Left ventricle myocardium inferior (tissue), 1 donor: ENCODE measurements at places on chromosomes 3 and 15. TPM values are rescaled to one million over a fixed set of nuclear protein-coding genes. Genes with fewer than 3 reads are reported as not detected.

Gene TRPM1
- total RNA-seq = not detected

Gene SLC28A2
- total RNA-seq = not detected

DNA sequence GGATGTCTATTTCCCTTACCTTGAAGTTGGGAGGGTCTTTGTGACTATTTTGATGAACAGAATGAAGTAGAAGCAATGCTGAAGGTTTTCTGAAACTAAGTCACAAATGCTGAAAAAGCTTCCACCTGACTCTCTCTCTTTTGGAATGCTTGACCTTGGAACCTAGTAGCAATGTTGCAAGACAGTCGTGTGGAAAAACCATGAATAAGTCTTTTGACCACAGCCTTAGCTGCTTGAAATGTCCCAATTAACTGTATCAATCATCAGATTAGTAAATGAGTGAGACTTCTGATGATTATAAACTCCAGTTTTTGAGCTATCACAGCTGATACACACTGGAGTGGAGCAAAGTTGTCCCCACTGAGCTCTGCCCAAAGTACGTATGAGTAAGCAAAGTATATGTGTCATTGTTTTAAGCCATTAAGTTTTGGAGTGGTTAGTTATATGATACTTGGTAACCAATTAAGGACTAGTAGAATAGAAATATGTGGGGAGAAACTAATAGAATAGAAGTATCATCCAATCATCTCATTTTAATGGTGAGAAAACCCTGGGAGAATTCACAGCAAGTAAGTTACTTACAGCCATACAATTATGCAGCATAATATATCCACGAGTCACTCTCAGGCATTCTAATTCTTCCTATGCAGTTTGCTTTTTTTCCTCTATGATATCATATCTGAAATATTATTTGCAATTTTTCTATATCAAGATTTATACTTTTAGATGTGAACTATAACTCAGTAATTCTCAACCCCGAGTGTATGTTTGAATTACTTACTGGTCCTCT, 1010.6 kb downstream of the ROBO2 start:
- H3K27ac ChIP-seq = peak overlapping the region; percentile 5
- DNase-seq = no peak
- H3K4me3 ChIP-seq = no peak overlapping the region
- no peaks in the 10 kb centered on the region for H3K27me3 ChIP-seq
- H3K4me1 ChIP-seq = peaks cover 8% of the 10 kb centered on the region

- H3K27ac ChIP-seq = peak overlapping the region; percentile 44
- H3K4me1 ChIP-seq = peaks cover 25% of the 10 kb centered on the region
- DNase-seq = no peak
Measured at GRCh38 chr15:71891026-71891425, 80.7 kb downstream of the NR2E3 start.

- peak; percentile 12 for DNase-seq
- no peak overlapping the region for H3K27ac ChIP-seq
- H3K4me3 ChIP-seq = no peak overlapping the region
Measured at GRCh38 chr3:98329392-98330124, 24.1 kb upstream of the OR5K4 start.

DNA sequence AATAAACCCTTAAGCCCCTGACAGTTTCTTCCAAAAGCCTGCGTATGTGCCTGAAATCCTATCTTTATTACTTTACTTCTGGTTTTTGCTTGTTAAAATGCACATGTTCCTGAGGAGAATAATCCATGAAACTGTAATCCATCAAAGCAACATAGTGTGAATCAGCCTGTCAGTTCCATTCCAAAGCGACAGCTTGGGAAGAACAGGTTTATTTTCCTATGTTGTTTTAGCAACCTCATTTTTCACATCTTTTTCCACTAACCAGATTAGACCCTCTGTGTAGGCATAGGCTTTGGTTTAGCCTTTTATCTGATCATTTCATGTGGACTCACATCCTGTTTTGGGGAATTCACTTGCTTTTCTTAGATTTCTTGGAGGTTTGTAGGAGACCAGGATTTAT, 988.0 kb downstream of the SQOR start:
- no peak for DNase-seq
- no peaks in the 10 kb centered on the region for H3K36me3 ChIP-seq
- H3K4me1 ChIP-seq = no peaks in the 10 kb centered on the region

- no peaks in the 10 kb centered on the region for H3K36me3 ChIP-seq
- H3K27me3 ChIP-seq = no peaks in the 10 kb centered on the region
- H3K4me1 ChIP-seq = peaks cover 49% of the 10 kb centered on the region
- H3K27ac ChIP-seq = peak overlapping the region; percentile 95
- no peak for DNase-seq
Measured at GRCh38 chr3:38165722-38166387, 518 bp downstream of the OXSR1 start.
